GDM1 (cell line): ENCODE measurements at places on chromosomes 12 and 14.

- no peak for DNase-seq
Observed at GRCh38 chr14:53929871-53930715, 26.5 kb downstream of the BMP4 start.

DNA sequence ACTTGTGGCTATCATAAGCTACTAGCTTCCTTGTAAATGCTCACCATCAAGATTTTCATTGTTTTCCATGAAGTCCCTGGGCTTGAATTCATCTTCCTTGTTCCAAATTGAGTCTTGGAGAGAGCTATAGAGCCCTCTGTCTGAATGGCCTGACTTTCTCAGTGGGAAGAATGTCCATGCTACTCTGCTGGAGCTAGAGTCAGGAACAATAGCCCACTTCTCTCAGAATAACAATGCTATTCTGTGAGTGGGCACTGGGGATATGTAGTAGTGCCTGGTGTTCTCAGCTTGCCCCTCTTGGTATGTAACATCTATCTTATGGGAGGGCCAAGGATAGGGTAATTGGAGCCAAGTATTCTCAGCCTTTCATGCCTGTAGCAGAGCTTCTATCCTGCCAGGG is 127.6 kb upstream of the TRHDE start:
- DNase-seq = no peak

DNA sequence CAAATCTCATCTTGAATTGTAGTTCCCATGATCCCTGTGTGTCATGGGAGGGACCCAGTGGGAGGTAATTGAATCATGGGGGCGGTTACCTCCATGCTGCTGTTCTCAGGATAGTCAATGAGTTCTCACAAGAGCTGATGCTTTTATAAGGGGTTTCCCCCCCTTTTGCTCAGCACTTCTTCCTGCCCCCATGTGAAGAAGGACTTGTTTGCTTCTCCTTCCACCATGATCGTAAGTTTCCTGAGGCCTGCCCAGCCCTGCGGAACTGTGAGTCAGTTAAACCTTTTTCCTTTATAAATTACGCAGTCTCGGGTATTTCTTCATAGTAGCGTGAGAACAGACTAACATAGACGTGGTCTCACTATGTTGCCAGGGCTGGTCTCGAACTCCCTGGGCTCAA is 56.1 kb upstream of the EIF5 start:
- DNase-seq = no peak

- DNase-seq = no peak
Observed at GRCh38 chr14:31530136-31530535, 31.1 kb upstream of the NUBPL start.

DNA sequence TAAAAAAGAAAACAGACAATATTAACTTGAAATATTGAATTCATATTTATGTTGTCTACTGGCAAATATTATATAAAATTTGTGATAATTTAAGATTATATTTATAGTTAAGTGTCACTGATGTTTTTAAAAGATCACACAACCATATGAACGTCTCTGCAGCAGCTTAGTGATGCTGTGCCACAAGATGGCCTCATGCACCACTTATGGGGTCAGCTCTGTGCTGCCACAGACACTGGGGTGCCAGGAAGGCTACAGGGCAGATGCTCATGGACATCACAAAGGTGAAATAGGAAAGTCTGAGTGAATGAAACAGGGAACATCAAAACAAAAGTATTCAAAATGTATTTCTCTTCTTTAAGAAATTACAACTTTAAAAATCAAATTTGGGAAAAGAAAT is 13.1 kb downstream of the ATXN3 start:
- no peak for DNase-seq
